CD4-positive, alpha-beta T cell treated with Interferon alpha-2 for 1 hour (primary cell): ENCODE measurements at places on chromosomes 7 and 10.

DNA sequence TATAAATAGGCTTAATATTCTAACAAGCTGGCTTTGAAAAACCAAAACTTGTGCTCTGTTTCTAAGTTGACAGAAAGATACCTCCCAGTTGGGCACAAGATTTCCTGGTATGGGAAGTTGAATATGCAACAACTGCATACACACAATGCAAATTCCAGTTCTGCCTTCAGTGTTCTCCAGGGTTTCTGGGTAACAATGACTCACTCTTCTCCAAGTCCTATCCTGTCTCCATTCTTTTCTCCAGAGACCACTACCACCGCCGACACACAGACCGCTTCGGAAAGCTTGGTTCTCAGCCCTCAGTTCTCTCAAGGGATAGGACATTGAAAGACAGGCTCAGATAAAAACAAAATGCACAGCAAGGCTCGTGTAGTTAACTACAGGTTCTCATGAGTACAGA lies 12.2 kb downstream of the PDE1C start:
- DNase-seq: no peak

DNA sequence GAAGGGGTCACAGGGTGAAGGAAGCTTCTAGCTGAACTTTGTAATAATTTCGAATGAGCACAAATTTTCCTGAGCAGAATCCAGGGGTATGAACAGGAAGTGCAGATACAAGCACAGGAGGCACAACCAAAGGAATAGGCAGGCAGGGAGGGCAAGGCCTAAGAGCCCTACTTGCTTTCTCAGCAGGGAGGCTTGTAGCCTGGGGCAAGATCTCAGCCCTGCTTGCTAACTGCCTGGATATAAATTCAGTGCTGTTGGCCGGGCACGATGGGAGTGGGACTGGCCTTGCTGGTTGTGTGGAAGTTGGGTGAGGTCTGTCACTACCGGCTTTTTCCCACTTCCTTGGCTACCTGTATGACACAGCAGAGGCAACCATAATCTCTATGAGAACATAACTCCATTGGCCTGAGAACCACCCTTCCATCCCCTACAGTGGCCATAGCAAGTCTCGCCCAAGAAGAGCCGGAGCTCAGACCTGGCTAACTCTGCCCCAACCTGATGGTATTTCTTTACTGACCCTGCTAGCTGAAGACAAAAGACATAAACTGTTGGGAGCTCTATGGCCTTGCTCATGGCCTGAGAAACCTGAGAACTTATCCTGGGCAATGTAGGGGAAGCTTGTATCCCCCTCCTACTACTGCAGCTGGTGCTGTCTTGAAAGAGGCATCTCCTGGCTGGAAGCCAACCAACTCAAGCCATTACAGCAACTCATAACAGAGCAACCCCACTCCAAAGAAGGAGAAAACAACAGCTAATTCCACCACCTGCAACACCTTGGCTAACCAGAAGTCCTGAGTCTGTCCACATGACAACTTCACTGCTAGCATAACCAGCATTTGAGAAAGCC lies 27.6 kb downstream of the CLDN12 start:
- no peak for DNase-seq

DNA sequence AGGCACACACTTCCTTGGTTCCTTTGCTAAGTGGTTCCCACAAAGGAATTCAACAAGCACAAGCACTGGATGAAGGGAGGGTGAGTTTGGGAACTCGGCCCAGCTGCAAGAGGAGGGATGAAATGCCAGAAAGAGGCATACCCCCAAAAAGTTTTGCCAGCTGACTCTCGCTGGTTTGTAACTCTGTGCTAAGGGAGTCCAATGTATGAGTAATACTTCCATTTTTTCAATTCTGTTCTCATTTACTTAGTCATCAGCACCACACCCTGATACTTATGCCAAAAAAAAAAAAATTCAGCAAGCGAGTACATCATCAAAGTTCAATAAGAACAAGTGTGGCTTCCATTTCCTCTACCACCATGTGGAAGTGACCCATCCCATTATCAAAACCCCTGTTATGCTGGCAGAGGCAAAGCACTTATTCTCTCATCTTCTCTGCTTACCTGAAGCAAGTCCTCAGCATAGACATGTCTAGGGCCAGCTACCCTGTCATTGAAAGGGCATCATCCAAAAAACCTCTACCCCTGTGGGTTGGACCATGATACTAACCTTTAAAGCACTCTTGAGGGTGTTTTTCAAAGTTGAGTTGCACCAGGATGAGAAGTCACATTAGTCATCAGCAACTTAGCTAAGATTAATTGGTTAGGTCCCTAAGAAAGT lies 6.9 kb upstream of the HYCC1 start:
- DNase-seq: peak; percentile 11

- no peak for DNase-seq
Measured at GRCh38 chr7:106190589-106191330, 78.6 kb upstream of the SYPL1 start.

DNA sequence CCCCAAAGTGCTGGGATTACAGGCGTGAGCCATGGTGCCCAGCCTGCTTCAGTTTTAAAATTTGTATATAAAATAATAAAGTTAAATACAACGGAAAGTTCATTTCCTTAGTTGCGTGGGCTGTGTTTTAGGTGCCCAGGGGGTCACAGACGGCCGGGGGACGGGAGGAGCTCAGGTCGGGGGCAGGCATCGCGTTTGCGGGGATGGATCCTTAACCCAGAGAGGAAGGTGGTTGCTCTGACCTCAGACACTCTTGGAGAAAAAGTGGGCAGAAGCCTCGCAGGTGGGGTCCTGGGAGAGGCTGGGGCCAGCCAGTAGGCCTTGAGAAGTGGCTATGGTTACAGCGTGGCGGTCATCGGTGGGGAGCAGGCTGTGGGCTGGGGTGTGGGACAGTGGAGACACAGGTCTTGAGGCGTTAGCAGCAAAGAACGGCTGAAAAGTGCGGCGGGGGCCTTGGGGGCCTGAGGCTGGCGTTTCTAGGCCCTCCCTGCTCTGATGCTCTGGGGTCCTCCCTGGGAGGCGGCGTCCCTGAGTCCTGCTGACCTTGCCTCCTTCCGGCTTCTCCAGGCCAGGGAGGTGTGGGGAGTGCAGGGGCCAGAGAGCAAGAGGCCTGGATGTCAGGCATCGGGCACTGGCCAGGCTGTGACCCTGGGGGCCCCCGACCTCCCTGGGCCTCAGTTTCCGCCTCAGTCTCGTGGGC lies 54.4 kb downstream of the UNCX start:
- DNase-seq: no peak

- peak; percentile 93 for DNase-seq
Measured at GRCh38 chr7:102395873-102396709, at the start of gene PRKRIP1. Gene PRKRIP1 (plus strand): TSS chr7:102396363. CDS start chr7:102396412, 49 bp downstream.

GRCh38 chr10:111598433-111599059 lies 521.7 kb downstream of the ADRA2A start:
- peak; percentile 57 for DNase-seq

- no peak for DNase-seq
Measured at GRCh38 chr7:83053965-83054364, 108.7 kb downstream of the PCLO start.

- no peak for DNase-seq
Measured at GRCh38 chr7:155986497-155987160, 174.4 kb upstream of the SHH start.

GRCh38 chr7:115218076-115218475 lies 296.2 kb downstream of the MDFIC start:
- no peak for DNase-seq

DNA sequence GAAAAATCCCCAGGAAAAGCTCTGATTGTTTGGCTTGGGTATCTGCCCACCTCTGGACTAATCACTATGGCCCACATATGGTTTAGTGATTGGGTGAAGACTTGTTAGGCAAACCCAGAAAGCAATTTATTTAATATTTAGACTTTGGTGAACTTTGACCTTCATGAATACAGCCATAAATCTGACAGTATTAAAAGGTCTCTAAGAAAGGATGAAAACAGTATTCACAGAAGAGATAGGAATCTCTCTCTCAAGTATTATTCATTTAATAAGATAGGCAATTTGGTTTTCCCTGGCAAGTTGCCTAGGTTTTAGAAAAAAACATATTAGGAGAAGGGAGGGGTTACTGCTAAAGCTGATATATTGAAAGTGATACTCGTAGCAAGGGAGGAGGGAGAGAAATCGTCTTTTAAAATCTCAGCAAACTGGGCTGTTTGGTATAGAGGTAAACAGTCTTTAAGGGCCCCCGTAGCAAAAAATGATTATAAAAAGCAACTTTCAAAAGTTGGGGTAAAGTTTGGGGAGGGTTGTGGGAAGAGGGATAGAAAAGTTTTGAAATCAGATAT lies 57.1 kb downstream of the LSMEM1 start:
- DNase-seq: no peak

- no peak for DNase-seq
Measured at GRCh38 chr10:31723106-31723750, 205.4 kb downstream of the ARHGAP12 start.

- no peak for DNase-seq
Measured at GRCh38 chr10:62895063-62895462, 78.9 kb upstream of the EGR2 start.

- no peak for DNase-seq
Measured at GRCh38 chr7:91326516-91327199, 62.4 kb downstream of the FZD1 start.

GRCh38 chr7:64192148-64192704 lies 14.8 kb upstream of the ZNF735 start:
- no peak for DNase-seq

DNA sequence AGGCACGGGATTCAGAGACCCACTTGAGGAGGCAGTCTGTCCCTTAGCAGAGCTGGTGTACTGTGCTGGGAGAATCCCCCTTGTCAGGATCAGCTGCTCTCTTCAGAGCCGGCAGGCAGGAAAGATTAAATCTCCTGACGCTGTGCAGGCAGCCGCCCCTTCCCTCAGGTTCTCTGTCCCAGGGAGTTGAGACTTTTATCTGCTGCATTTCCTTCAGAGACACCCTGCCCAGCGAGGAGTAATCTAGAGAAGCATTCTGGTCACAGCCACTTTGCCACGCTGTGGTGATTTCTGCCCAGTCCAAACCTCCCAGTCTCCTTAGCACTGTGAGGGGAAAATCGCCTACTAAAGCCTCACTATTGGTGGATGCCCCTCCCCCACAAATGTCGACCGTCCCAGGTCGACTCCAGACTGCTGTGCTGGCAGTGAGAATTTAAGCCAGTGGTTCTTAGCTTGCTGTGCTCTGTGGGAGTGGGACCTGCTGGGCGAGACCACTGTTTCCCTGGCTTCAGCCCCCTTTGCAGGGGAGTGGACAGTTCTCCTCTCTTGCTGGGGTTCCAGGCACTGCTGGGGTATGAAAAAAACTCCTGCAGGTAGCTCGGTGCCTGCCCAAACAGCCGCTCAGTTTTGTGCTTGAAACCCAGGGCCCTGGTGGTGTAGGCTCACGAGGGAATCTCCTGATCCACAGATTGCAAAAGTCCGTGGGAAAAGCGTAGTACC lies 265.4 kb downstream of the ZWINT start:
- DNase-seq: no peak

DNA sequence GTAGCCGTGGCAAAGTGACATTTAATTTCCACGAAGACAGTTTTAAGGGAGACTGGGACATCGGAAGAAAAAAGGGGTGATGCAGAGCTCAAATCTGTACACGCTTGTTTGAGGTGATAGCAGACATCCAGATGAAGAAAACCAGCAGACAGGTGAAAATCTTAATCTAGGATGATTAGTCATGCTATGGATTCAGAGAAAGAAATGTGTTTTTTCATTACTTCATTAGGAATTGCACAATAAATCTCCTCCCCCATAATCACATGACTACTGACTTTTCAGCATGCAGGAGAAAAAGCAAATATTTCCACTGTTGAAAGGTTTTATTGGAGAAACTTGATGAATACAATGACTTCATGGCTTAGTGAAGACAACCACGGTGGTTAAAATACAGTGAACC lies 2.5 kb downstream of the NUDT5 start:
- DNase-seq: no peak

DNA sequence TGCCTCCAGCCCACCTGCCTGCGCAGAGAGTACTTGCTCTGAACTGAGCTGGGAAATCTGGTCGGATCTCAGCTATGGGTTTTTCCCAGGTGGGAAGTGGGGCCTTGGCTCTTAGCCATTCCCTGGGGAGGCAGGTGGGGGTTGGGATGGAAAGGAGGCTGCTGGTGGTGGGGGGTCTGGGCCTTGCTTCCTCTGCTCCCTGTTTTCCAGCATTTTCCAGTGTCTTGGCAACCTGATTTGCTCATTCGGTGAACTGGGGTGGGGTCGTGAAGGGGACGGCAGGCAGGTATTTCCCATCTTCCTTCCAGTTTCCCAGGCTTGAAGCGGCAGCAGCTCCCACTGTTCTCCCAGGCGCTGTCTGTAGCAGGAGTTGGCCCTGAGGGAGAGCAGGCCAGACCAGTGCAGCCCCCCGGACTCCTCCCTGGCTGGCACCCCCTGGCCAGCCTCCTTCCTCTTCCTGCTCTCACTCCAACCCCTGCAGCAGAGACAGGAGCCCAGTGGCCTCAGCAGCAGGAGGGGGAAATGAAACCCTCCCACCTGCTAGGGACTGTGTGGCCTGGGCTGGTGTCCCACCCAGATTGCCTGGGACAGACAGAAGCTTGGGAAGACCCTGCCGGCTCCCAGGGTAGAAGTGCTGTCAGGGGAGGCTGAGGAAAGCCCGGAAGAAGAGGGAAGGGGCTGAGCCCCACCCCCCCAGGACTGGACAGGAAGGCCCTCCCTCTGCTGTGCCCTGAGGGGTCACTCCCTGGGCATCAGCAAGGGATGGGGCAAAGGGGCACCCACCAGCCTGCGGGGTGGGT lies 6.6 kb downstream of the TRIM8 start:
- DNase-seq: no peak

- DNase-seq: no peak
Measured at GRCh38 chr10:87605628-87606251, 53.9 kb upstream of the PAPSS2 start.

DNA sequence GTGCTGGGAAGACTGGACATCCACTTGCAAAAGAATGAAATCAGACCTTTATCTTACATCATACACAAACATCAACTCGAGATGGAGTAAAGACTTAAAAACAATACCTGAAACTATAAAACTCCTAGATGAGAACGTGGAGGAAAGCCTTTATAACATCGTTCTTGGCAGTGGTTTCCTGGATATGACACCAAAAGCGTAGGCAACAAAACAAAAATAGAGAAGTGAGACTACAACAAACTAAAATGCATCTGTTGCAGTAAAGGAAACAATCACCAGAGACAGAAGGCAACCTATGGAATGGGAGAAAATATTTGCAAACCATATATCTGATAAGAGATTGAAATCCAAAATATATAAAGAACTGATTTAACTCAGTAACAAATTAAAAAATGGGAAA lies 33.3 kb downstream of the CC2D2B start:
- DNase-seq: no peak

GRCh38 chr10:42864575-42864974 lies 82.0 kb downstream of the BMS1 start:
- DNase-seq: no peak
